NT2/D1 (cell line): ENCODE measurements at places on chromosomes 1 and 21.

- no peak for DNase-seq
These were observed 52.4 kb downstream of the IER5 start for GRCh38 chr1:181140891-181141290.

GRCh38 chr1:46072975-46073374 lies 59.5 kb downstream of the PIK3R3 start:
- DNase-seq: no peak

- DNase-seq: no peak
These were observed 395.6 kb downstream of the SETD4 start for GRCh38 chr21:35664683-35665082.

DNA sequence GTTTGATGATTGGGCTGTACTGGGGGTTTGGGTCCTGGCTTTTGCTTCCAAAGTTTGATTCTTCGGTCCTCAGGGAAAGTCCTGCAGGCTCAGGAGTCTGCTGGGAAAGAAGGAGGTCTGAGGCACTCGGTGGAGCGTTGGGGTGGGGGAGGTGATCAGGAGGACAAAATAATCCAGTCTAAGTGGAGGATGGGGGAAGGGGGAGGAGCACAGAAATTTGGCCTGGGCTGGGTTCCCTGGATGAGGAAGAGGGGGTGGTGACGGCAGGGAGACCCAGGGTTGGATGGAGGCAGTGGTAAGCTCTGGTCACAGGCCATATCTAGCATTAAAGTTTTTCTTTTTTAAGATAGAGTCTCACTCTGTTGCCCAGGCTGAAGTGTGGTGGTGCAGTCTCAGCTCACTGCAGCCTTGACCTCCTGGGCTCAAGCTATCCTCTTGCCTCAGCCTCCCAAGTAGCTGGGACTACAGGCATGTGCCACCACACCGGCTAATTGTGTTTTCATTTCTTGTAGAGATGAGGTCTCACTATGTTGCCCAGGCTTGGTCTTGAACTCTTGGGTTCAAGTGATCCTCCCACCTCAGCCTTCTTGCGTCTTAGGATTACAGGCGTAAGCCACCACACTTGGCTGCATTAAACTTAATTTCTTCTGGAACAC lies 6.8 kb downstream of the SH2D2A start:
- DNase-seq: no peak

- no peak for DNase-seq
These were observed 236.9 kb downstream of the RERE start for GRCh38 chr1:8580566-8580965.

DNA sequence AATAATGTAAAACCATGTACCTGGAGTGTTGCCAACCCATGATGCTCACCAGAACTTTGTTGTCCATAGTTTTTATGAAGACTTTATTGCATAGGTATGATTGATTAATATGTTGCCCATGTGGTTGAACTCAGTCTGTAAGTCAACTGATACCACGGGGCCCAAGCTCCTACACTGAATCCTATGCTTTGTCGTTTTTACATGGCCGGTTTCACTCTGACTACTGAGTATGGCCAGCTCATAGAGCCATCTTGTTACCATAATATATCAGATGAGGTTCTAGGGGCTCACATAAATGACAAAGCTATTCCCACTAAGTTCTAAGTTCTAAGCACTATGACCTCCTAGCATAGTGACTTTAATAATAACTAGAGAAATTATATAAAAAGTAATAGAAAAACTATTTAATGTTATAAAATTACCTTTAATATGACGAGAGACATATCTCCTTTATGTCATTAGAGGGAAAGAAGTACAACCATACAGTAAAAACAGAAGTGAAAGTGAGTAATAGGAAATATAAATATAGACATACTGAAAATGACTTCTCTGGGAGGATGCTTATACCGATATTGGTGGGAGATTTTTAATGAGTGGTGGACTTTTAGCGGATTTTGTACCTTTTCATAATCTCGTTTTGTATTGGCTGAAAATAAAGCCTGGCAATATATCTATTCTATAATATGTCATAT lies 983.4 kb upstream of the PRMT6 start:
- no peak for DNase-seq

DNA sequence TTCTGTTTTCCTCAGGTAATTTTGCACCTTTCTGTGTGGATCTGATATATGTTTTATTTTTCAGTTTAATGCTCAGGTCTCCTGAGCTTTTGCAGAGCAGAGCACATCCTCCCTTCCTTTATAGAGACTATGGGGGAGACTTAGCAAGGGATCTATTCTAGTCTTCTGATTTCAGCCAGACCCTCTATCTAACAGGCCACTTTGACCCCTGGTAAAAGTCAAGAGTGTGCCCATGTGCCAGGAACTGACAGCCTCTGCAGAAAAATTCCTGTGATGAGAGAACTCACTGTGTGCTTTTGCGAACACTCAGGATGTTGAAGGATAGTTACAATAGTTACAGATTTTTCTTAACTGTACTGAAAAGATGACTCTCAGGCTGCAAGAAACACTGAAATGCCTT lies 123.3 kb downstream of the NOS1AP start:
- DNase-seq: no peak

DNA sequence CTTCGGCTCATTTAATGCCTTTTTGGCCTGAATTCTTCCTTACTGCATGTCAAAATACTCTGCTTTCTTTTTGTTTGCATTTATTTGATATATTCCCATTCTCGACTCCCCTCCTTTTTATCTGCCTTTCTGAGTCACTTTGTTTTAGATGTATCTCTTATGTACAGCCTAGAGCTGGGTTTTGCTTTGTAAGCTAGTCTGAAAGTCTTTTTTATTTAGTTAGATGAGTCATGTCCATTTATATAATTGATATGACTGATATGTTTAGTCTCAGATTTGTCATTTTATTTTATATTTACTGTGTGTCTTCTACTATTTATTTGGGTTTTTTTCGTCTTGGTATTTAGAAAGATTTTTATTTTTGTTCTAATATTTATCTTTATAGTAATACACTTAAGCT lies 33.6 kb upstream of the GNG5 start:
- no peak for DNase-seq

DNA sequence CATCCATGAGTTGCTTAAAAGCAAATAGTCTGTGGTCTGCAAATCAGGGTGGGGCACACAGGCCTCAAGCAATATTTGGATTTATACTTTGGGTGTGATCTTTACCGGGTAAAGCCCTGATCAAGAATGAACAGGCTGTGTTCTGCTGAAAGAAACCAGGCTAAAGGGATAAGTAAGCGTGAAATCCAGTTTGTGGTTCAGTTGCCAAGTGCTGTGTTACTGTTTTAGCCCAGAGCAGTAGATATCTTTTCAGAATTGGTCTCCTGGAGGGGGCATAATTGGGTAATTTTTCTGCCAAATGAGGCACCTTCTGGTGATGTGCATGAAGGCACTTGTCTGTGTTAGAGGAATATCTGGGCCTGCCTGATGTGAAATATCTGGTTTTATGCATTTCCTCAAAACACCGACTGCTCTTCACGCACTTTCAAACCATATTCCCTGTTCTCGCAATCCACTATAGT lies 21.4 kb downstream of the AIM2 start:
- no peak for DNase-seq

GRCh38 chr1:208149776-208150514 lies 94.2 kb downstream of the PLXNA2 start:
- no peak for DNase-seq

DNA sequence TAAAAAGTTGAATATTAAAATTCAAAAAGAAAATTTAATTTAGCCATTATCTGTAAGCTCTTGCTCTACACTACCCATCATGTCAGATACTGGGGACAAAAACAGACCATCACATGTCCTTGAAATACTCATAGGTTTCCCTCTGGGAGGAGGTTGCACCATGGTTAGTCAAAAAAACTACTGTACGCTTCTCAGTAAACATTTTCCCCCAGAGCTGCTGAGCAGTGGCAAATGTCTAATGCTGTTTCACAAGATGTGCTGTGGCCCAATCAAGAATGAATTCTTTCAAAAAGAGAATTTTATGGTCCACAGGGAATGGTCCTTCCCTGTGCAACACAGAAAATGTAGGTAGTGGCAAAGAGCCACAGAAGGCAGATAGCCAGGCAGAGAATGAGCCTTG lies 6.1 kb downstream of the SLC25A24 start:
- no peak for DNase-seq

- no peak for DNase-seq
These were observed 162.7 kb downstream of the HMCN1 start for GRCh38 chr1:185896863-185897262.

GRCh38 chr1:84370831-84371394 lies 27.4 kb upstream of the DNASE2B start:
- DNase-seq: no peak

- DNase-seq: no peak
These were observed 24.2 kb downstream of the ARHGEF10L start for GRCh38 chr1:17563494-17564281.

GRCh38 chr1:85091671-85092280 lies 43.5 kb upstream of the MCOLN3 start:
- DNase-seq: no peak

- DNase-seq: no peak
These were observed 208.8 kb upstream of the ADGRL4 start for GRCh38 chr1:79215311-79215710.

DNA sequence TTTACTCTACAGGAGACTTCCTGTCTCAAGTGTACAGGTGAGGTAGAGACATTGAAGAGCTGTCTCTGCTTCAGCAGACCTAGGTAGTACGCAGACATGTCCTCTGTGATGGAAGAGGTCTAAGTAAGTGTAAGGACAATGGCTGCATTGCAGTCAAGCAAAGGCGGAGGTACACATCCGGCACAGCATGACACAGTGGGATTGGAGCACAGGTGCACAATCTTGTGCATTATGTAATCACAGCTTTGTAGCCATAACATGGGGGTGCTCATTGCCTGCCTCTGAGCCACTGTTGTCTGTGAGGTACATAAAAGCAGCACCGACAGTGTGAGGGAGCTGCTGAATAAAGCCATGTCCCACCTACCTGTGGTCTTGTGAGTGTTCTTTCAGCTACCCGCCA lies 66.4 kb upstream of the CCDC190 start:
- DNase-seq: no peak
